NCI-H510A (cell line): ENCODE measurements at places on chromosomes 4 and X.

DNA sequence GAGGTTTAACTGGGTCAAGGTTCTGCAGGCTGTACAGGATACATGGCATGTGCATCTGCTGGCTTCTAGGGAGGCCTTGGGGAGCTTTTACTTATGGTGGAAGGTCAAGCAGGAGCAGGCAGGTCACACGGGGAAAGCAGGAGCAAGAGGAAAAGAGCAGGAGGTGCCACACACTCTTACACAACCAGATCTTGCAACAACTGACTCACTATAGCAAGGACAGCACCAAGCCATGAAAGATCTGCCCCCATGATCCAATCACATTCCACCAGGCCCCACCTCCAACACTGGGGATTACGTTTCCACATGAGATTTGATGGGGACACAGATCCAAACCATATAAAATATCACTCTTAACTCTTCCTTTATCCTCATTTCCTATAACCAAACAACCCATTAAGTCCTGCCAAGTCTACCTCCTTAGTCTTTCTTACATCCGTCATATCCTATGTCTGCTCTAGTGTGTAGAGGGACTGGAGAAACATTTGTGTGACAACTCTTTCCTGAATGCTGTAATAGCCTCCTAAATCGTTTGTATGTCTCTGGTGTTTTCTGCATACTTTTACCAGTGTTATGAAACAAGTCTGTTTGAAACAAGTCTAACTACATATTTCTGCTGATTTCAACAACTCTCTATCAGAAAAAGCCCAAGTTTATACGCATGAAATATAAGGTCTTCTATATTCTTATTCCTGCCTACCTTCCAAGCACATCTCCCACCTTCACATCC is 8.3 kb upstream of the RAP2C start:
- DNase-seq: no peak

GRCh38 chr4:189143263-189143952 is 797.3 kb upstream of the FRG1 start:
- DNase-seq: no peak

- no peak for DNase-seq
Observed at GRCh38 chr4:8155048-8155447, 3.6 kb downstream of the ABLIM2 start.

DNA sequence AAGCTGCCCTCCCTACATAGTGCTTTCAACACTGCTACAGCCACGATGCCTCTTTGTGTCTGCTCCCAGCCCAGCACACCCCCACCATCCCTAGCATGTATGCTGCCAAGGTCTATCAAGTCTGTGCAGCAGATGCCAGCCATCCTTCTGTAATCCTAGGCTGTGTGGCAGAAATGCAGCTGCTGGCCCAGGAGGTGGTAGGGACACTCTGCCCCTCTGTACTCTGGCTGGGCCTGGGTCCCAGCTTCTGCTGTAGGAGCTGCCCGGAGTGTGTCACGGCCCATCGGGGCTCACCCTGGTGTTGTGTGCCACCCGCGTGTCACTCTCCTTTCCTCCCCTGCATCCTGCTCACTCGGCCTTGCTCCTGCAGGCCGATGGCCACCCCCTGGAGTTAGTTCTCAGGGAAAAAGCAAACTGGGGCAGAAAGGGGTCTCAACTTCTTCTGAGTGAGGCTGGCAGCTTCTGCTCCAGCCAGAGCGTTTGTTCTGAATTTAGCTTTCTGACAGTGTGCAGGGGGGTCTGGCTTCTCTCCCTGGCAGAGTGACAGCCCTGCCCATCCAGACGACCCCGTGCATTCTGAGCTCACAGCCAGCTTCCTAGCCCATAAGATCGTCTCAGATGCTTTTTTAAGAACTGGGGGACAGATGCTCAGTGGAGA is 22.7 kb downstream of the PSAPL1 start:
- DNase-seq: no peak

DNA sequence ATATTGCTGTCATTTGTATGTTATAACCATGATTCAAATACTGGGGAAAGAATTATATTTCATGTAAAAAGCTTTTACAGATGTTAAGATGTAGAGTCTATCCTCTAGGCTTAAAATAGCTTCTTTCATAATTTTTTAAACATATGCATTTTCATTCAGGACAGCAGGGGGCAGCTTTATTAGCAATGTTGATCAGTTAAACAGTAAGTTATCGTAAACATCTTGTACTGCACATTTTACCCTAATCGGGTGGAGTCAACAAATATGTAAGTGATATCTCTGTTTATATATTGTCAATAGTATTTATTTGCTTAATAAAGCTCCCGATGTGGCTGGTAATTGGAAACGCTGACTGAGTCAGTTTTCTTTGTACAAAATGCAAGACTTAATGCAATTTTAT is 142.5 kb upstream of the MED14 start:
- DNase-seq: no peak

GRCh38 chrX:109590176-109590575 is 34.8 kb downstream of the KCNE5 start:
- no peak for DNase-seq

DNA sequence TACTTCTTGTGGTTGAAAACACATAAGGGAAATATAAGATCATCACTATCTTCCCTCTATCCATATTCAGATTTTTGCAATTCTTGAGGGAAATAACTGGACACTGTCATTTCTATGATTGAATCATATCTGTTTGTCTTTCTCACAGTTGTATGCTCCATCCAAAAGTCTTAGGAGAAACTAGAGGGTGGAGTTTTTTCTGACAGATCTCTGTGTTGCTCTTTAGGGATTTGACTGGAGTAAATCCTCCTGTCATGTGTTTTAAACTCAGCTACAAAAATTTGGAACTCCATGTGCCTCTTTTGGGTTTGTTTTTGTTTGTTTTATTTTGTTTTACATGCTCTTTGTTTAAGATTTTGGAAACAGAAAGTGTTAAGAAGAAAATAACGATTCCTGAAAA is 136.5 kb downstream of the SPATA18 start:
- DNase-seq: no peak

- DNase-seq: no peak
Observed at GRCh38 chrX:103170216-103170615, 44.7 kb upstream of the BEX4 start.

- DNase-seq: no peak
Observed at GRCh38 chrX:133608406-133608805, 193.1 kb upstream of the GPC4 start.

DNA sequence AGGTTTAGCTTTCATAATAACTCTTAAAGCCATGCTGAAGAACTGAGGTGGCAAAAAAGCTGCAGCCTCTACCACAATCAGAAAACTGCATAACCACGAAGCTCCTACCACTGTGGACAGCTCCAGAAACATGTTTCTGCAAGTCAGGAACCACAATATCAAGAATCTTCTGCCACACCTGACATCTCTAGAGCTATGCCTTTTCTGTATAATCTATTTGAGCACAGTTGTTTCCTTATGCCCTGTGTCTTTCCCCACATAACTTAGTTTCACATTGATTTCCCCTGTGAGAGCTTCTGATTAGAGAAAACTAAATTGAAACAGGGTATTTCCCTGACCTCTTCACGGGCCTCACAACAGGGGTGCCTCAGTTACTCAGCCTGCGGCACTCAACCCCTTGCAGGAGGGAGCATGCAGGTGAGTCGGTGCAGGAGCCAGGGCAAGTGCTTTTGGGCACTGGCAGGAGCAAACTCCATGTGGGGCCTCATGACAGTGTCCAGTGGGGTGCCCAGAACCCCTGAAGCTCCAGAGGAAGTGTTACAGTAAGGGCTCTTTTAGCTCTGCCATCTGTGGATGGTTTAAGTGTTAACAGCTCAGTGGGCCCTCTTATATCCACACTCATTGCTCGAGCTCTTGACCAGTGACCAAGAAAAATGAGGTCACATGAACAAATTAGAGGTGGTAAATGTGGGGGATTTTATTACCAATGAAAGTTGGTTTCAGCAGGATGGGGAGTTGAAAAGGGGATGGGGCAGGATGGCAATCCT is 132.8 kb upstream of the BMP3 start:
- DNase-seq: no peak

DNA sequence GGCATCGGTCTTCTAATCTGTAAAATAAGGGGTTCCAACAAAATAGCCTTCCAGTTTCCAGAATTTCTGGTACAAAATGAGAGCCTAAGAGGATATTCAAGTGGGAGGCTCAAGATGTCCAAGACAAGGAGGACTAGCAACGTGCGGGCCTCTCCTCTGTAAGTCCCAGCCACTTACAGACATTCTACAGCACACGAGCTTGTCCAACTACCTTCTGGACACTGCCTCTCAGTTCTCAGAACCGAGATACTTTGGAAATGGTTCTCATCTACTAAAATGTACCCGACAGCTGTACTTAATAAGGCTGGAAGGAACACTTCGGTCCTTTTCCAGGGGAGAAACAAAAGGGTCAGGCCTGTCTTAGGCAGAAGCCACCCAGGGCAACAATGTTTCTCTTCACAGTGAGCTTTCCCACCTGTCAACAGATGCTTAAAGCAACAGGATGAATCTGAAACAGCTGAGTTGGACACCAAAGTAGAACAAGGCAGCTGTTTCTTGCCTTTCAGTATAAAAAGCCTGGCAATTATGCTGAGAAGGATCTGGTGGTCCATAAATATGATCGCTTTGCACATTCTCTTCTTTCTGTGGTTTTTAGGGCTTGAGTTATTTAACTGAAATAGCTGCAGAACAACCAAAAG is 127.0 kb downstream of the HS6ST2 start:
- DNase-seq: no peak

- DNase-seq: no peak
Observed at GRCh38 chr4:101032541-101032940, 314.8 kb downstream of the PPP3CA start.

- no peak for DNase-seq
Observed at GRCh38 chrX:9566150-9566621, 101.3 kb downstream of the TBL1X start.

DNA sequence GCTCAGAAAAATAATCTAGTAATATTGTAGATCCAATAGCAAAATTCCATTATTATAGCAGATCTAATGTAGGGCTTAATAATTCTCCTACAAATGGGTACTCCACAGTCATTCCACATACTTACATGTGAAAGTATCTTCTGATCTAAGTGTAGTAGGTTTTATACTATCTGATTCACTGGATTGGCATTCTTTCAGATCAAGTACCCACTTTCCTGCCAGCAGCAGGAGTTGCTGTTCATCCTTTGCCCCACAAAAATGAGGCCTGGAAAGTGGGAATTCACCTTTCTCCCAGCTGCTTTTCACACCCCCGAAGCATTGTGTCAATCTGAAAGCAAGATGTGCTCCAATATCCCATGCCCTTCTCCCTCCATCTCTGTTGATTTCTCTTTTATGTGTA is 77.1 kb upstream of the RXFP1 start:
- no peak for DNase-seq

DNA sequence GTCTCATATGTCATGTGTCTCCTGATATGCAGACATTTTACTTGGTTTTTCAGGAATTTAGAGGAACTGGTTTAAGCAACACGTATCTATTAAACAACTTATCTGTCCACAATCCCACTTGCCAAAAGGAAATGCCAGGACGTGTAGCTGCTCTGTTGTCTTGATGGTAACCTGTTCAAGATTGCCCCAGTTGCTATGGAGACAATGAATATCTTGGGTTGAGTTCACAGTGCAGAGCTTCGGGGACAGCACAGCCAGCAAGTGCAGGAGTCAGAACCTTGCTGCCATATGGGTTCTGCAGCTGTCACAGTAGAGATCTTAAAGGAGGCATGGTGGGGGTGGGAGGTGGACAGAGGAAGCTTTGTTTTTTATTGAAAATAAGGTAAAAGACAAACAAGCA is 28.7 kb upstream of the FAM9B start:
- DNase-seq: no peak

- no peak for DNase-seq
Observed at GRCh38 chr4:131091896-131092295, 1995.9 kb downstream of the C4orf33 start.

DNA sequence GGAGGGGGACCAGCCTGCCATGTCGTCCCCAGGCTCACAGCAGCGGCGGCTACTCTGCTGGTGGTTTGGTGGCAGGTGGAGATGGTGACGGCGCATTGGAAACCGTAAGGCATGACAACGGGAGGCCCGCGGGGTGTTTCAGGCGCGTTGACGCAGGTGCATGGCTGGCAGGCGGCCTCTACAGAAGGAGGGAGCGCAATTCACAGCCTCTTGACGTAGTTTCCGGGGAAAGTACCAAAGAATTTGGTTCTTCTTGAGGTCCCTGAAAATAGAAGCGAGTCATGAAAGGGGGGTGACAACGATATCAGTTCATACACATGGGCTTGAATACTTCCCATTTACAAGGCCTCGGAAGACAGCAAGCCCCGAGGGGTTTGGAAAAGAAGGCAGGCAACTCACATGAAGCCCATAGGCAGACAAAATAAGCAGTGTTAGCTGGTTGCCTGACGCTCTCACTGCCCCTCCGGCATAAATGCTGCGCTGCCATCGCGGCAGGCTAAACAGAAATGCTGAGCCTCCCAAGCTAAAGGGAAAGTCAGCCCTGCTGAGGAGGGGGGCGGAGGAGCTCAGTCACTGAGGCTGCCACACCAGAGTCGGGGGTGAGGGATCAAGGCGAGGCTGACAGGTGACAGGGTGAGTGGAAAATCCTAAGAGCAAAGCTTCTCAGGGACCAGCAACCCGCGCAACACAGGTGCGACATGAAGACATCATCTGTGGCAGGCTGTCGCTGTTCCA is 52.3 kb upstream of the PDLIM3 start:
- no peak for DNase-seq

DNA sequence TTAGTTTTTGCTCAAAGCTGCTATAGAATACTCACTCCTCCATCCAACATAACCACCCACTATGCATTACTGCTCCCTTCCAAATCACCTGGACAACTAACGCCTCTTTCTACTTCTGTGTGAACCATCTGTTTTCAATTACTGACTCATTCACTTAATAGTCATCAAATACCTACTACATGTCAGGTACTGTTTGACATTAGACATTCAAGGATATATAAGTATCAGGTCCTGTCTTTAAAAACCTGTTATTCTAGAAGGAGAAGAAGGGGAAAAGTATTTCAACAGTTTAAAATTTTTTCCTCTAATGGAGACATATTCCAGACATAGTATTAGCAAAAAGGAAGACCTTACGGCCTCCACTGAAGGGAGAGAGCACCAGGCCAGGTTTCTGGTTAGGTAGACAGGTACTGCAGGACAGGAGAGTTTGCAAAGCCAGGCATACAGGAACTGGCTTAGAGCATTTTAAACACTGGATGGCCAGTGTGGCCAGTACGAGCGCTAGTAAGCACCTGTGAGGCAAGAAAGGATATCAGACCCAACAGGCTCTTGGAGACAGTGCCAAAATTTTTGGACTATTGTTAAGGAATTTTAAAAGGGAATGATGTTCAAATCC is 39.0 kb downstream of the SH3RF1 start:
- no peak for DNase-seq

- DNase-seq: no peak
Observed at GRCh38 chr4:61527888-61528287, 327.8 kb downstream of the ADGRL3 start.

GRCh38 chr4:45566896-45567603 is 556.8 kb downstream of the GABRG1 start:
- DNase-seq: no peak

GRCh38 chr4:184395451-184395917 is 78.9 kb downstream of the IRF2 start:
- DNase-seq: no peak

DNA sequence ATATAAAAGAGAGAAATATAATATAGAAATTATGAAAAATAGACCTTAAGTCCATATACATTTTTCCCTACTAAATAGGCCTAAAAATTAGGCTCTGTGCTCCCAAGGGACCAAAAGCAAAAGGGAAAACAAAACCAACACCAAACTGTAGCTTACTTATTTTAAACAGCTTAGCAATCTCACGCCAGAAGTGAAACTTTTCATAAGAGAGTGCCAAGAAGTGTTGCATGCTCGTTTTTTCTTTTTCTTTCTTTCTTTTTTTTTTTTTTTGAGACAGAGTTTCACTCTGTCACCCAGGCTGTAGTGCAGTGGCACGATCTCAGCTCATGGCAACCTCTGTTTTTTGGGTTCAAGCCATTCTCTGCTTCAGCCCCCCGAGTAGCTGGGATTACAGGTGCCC is 250.4 kb downstream of the TMA16 start:
- DNase-seq: no peak
